ENCODE measurements at places on chromosomes 3 and 15.

- no peak for DNase-seq
Measured at GRCh38 chr3:14235003-14235911, 56.6 kb downstream of the LSM3 start.

DNA sequence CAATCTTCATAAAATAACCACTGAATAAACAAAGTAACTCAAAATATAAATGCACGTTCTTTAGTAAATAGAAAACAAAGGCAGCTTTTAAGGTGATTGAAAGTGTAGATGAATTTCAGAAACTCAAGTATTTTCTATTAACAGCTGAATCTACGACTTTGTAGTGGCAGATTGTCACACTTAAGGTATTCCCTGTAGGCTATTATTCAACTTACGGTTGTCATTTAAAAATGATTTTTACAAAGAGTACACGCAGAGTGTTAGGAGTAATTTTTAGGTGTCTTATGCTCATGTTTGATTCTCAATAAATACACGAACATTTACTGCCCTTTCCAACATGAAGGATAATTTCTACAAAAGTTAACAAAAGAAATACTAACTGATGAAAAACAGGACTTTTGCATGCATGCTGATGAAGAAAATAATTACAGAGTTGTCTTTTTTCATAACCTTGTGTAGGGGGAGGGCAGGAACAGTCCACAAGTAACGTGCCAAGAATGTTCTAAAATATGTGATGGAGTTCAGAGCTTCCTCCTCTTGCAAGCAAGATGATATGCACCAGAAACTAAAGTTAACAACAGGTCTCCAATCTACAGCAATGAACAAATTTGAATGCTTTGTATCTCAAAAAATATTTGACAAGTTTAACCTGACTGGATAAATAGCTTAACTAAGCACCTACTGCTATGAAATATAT, 16.7 kb downstream of the DCBLD2 start:
- no peak for DNase-seq

DNA sequence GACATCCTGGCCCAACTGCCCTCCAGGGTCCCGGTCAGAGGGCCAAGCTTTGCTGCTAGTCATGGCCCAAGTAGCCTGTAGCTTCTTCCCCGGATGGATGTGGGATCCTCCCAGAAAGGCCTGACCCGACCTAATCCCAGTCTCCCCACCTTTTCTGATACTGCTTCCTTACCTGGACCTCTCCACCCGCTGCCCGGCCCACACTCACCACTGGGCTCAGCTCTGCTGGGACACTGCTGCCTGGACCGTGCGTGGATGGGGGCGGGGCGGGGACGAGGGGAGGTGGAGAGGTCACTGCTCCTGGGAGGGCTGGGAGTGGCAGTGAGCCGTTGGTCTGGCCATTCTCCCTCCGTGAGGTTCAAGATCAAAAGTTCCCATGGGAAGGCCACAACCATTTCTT, 40.3 kb upstream of the FURIN start:
- DNase-seq: no peak

- no peak for DNase-seq
Measured at GRCh38 chr15:101466188-101466587, 23.3 kb downstream of the PCSK6 start.

Data from stimulated activated CD4-positive, alpha-beta T cell treated with anti-CD3 and anti-CD28 coated beads, Interleukin-1b, Interleukin-23, amount 100 ng/mL, for 1 hour (primary cell).